NCI-H1105 (cell line): ENCODE measurements at places on chromosomes 16 and 17.

DNA sequence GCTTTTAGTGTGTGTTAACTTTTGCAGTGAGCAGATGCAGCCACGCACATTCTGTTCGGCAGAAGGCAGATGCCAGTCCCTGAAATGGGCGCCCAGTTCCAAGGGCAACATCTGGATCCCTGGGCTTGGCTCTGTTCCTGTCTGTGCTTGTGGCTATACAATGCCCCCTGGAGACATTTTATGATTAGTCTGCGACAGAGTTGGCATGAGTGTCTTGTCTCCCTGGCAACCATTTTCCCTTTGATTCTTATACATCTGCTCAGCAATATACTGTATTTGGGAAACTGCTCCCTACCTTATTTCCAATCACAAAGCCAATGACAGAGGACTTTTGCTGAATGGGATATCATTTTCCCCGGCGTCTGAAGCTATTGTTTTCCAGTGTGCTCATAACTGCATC lies 1629.5 kb upstream of the GOT2 start:
- no peak for DNase-seq

GRCh38 chr17:42720996-42721583 lies 23.8 kb downstream of the EZH1 start:
- peak; percentile 47 for DNase-seq

DNA sequence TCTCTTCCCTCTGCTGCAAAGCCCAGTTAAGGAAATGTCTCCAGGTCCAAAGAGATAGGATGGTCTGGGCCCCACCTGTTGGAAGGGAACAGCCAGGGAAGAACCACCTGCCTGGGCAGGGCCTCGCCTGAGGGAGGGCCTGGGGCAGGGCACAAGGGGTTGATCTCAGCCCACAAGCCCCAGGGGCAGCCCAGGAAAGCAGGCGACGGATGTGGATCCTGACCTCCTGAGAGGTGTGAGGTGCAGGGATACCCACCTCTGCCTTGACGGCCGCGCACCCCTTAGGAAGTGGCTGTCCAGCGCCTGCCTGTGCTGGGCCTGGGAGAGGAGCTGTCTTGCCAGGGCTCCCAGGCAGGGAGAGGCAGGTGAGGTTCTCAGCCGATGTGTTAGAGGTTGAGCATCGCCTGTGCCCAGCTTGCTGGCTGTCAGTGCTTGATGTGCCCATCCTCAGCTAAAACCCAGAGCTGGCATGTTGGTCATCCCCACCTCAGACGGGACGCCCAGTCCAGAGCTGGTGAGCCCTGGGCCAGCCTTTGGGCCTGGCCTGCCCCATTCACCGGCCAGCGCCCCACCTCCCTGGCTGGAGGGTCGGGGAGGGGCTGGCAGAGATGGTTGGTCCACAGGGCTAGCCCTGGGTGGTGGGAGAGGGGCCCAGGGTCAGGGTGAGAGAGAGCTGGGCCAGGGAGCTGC lies 434 bp downstream of the CEMP1 start:
- no peak for DNase-seq

GRCh38 chr17:31593806-31594205 lies 202.3 kb downstream of the RAB11FIP4 start:
- no peak for DNase-seq

- no peak for DNase-seq
Observed at GRCh38 chr17:42289611-42290181, 1.4 kb downstream of the STAT5A start.

GRCh38 chr17:44183024-44183423 lies 3.7 kb upstream of the TMUB2 start:
- no peak for DNase-seq

DNA sequence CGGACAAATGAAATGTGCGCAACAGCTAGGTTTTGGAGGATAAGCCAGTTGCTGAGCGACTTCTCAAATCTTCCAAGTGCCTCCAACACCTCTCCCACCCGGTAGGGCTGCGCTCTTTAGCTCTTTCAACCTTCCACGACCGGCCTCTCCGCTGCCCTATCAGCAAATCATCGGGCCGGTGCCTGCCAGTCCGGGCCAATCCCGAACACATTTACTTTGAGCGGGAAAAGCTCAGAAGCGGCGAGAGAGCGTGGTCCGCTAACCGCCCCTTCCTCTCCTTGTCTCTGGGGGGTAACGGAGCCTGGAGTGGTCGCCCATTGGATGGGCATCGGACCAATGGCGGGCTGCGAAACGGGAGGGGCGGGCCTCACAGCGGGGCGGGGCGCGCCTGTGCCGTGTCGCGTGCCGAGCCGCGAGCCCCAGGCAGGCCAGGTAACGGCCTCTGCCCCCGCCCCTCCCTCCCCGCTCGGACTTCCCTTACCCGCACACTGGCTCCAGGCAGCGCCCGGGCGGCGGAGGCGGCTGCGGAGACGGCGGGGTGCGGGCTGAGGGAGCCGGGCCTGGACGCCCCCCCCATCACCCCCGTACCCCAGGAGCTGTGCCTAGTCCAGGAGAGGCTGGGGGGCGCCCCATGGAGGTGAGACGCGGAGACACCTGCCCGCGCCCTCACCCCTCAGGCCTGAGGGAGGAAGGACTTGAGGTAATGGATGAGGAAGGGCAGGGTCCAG lies at the start of gene MEIOC:
Gene MEIOC (plus strand): TSS at position 486 of the 728 bp plus-strand sequence. CDS start 146 bp downstream, at position 632.
- peak; percentile 5 for DNase-seq

GRCh38 chr17:82507631-82508175 lies 11.8 kb upstream of the FOXK2 start:
- no peak for DNase-seq

DNA sequence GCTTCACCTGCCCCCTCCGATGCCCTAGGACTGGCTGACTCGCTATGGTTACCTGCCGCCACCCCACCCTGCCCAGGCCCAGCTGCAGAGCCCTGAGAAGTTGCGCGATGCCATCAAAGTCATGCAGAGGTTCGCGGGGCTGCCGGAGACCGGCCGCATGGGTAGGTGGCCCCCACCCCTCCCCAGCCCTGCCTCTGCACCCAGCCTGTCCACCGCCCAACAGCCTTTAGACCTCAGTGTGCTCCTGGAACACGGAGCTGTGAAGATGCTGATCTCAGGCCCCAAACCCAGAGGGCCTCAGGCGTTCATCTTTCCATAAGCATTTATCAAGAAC lies 993 bp downstream of the MMP25 start:
- DNase-seq = no peak

GRCh38 chr17:74391771-74392170 lies 24.5 kb downstream of the GPR142 start:
- DNase-seq = no peak
